Liver (tissue), 10 donors: ENCODE measurements at places on chromosomes 12 and 14.

DNA sequence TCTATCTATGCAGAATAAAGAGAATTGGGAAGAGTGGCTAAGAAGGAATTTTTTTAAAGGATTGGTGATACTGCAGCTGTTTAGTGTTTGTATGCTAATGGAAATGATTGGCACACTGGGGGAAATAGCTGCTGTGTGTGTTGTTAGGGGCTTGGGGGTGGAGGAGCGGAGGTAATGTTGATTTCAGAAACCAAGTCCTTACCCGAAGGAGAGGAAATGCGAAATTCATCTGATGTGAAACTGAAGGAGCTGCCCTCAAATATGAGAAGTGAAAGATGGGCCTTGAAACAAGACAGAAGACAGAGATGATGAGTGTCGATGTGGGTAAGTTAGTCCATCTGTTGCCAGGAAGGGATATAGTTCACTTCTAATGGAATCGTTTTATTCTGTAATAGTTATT lies 21.2 kb upstream of the RNASE12 start:
- no peak for DNase-seq

DNA sequence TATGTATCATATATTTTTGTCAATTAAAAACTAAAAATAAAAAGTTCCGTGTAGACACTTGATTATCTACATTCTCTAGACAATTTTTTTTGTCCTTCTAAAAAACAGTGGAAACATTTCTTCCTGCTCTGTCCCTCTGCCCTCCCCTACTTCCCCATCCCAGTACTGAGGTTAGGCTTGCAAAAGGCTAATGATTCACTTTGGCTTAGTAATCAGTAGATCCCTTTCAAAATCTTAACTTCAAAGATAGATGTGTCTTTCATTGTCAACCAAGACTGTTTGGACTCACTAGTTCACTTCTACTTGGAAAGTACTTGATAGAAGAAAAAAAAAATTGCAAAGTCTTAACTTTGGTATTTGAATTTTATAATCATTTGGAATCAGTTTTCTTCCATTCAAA lies 3.8 kb downstream of the SETD3 start:
- DNase-seq = no peak

GRCh38 chr14:96911499-96912149 lies 114.4 kb downstream of the VRK1 start:
- no peak for DNase-seq

GRCh38 chr12:59182191-59182590 lies 261.9 kb upstream of the LRIG3 start:
- DNase-seq = no peak

DNA sequence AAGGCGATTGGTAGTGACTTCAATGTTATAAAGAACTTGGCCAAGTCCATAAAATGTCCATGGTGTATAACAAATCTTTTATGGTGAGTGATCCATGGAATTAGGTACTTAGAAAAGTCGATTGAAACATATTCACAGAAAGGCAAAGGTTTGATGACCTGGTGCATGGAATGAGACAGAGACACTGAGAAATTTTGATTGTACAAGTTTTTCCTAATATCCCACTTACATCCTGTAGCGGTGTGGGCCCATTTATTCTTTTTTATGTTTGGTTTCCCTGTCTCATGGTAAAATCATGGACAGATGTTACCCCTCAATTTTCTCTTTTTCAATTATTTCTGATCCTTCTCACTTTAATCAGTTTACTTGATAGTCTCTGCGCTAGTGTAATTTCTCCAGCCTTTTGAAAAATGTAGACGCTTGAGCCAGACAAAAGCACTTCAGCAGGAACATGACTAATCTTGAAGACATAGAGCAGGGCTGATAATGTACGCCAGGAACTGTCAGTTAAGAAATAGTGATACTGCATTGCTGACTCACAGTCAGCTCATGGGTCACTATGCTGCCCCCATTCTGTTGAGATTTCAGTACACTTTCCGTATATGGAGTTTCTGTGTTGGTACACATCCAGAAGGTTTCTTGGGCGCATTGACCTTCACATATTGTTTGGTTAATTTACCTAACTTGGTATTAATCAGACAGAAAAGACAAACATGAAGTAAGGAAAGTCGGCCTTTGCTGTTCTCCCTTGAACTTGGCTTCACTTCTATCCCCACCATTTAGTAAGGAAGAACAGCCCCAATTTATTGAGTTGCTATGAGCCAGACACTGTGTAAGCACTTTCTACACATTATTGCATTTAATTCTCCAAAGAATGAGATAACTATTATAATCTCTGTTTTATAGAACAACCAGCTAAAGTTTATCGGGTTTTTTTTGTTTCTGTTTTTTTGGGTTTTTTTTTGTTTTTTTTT lies 841.7 kb downstream of the DIO2 start:
- DNase-seq = no peak

DNA sequence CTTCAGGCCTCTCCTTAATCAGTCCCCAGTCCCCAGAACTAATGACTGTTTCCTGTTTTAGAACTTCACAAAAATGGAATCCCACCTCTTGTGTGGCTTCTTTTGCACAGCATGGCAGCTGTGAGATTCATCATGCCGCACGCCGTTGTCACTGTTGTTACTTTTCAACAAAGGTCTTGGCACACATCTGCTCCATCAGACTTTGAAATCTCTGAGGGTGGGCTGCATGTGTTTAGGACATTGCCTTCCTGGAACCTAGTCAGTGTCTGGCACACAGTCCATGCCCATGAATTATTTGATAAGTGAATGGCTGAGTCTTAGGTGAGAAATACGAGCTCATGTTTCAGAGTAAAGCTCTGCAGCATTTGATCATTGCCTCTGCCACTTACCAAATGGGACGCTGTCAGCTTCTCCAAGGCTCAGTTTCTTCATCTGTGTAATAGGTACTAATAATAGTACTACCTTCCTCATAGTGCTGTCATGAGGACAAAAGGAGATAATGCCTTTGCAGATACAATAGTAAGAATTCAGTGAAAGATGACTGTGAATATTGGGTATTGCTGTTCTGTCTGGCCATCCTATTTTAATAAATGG lies 90.4 kb downstream of the SRRM4 start:
- DNase-seq = no peak

GRCh38 chr14:46651526-46652144 lies at the start of gene RPL10L:
Gene RPL10L, minus strand, starts transcription at chr14:46651781. Its CDS starts 45 bp downstream, at chr14:46651736.
- no peak for DNase-seq

GRCh38 chr12:5317556-5317955 lies 114.4 kb upstream of the NTF3 start:
- DNase-seq = no peak

GRCh38 chr14:71722885-71723284 lies 209.3 kb upstream of the RGS6 start:
- DNase-seq = no peak

GRCh38 chr14:96567289-96567899 lies 65.2 kb downstream of the PAPOLA start:
- no peak for DNase-seq

DNA sequence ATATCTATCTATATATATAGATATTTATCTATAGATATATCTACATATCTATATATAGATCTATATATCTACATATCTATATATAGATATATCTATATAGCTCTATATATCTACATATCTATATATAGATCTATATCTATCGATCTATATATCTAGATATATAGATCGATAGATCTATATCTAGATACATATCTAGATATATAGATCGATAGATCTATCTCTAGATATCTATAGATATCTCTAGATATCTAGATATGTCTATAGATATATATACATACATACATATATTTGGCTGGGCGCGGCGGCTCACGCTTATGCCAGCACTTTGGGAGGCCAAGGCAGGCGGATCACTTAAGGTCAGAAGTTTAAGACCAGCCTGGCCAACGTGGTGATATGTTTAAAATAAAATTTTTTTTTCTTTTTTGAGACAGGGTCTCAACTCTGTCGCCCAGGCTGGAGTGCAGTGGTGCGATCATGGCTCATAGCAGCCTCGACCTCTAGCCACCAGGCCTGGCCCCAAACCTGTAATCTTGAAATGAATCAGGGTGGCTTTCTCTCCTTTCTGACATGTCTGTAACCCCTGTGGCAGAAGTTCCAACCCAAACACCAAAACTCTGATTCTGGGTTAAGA lies 18.1 kb downstream of the ARPC3 start:
- no peak for DNase-seq
